ENCODE measurements at places on chromosomes 1 and 21.

DNA sequence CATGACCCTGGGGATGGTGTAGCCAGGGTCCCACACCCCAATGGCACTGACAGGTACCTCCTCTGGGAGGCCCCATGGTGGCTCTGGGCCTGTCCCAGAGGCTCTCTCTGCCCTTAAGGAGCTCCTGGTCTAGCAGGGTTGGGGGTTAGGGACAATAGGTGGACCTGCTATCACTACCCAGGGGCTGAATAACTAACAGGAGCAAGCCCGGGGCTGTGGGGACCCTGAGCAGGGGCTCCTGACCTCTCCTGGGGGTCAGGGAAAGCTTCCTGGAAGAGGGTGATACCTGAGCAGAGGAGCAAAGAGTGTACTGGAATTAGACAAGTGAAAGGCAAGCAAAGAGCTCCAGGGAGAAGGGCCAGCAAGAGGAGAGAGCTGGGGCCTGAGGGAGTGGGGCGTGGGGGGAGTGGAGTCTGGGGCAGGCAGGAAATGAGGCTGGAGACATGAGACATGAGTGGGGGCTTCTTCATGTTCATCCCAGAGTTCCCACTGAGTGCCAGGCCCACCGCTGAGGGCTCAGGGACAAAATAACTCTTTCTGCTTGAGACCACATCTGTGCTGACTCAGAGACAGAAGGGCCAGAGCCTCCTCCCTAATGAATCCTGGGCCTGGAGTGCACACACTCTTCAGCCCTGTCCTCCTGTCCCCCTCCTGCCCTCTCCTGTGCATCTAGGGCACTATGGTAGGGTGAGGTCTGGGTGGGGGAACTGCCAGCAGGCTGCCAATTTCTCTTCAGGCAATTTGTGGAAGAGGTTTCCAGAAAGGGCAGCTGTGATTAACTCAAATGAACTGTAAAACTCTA, 517.6 kb downstream of the PTPRU start:
- H3K4me1 ChIP-seq: no peaks in the 10 kb centered on the region
- DNase-seq: no peak
- no peaks in the 10 kb centered on the region for H3K27me3 ChIP-seq
- H3K4me3 ChIP-seq: no peak overlapping the region
- H3K27ac ChIP-seq: no peak overlapping the region

DNA sequence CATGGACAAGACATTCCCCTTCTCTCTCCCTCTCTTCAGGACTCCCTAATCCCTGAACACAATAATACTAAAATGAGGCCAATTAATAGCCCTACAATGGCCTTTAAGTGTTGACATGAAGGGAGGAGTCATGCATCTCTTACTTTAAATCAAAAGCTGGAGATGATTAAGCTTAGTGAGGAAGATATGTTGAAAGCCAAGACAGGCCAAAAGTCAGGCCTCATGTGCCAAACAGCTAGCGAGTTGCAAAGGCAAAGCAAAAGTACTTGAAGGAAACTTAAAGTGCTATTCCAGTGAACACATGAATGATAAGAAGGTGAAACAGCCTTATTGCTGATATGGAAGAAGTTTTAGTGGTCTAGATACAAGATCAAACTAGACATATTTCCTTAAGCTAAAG, 49.5 kb upstream of the CD46 start:
- H3K27ac ChIP-seq: no peak overlapping the region
- no peaks in the 10 kb centered on the region for H3K27me3 ChIP-seq
- no peaks in the 10 kb centered on the region for H3K36me3 ChIP-seq
- DNase-seq: no peak

DNA sequence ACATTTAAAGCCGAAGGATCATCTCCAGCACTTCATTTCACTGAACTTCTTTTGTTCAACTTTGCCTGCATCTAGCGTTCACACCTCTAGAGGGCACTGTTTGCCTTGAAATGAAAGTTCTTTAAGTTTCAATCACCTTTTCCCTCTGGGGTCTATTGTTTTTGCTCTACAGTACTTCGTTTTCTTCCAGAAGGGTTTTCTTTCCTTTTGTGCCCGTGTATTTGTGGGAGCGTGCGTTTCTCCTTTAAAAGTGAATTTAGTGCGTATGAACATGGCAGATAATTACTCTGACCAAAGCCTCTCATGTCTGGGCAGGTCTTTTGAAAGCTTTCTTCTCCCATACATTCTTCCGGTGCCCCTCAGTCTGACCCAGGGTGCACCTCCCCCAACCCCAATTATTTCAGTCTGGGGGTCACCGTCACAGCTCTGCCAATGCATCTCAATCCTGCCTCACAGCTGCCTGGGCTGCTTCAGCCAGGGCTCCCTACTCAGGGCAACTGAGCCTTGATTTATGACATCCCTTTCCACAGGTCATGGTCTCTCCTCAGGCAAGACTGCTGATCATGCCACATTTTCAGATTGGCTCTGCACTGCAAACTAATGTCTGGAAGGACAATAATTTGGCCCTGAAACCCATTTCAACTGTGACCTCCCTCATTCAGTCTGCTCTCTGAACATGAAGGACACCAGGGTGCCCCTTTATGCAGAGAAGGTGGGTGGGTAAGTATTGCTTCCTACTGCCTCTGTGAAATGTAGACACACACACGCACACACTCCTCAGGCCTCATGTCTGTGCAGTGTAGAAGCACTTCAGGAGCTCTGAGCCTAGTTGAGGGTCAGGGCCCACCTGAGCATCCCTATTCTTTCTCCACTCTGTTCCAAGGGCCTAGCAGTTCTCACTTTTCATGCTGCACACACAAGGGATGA, 88.6 kb downstream of the NUF2 start:
- H3K4me1 ChIP-seq: peaks cover 3% of the 10 kb centered on the region
- DNase-seq: peak; percentile 67
- H3K36me3 ChIP-seq: no peaks in the 10 kb centered on the region
- no peak overlapping the region for H3K4me3 ChIP-seq

DNA sequence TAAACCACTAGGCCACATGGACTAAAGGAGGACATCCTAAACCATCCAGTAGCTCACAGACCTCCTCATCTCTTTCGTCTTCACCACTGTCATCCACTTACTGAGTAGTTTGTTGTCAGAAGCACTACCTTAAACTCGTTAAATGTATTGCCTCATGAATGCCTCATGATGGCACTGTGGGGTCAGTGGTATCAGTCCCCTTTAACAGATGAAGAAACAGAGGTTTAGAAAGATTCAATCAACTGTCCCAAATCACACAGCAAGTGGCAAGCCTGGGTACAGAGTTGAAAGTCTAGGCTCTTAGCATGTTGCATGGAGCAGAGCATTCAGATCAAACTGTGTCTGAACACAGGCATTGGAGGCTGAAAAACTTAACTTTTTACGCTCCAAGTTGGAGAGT, 183.6 kb upstream of the KIAA0040 start:
- H3K27ac ChIP-seq: no peak overlapping the region
- no peaks in the 10 kb centered on the region for H3K36me3 ChIP-seq
- no peak overlapping the region for H3K4me3 ChIP-seq
- no peaks in the 10 kb centered on the region for H3K27me3 ChIP-seq
- DNase-seq: no peak

GRCh38 chr1:14039582-14040430, 339.8 kb downstream of the PRDM2 start:
- H3K27me3 ChIP-seq: peaks cover 10% of the 10 kb centered on the region
- no peaks in the 10 kb centered on the region for H3K4me1 ChIP-seq
- no peak overlapping the region for H3K27ac ChIP-seq
- no peak overlapping the region for H3K4me3 ChIP-seq
- no peaks in the 10 kb centered on the region for H3K36me3 ChIP-seq
- DNase-seq: no peak

- H3K27ac ChIP-seq: no peak overlapping the region
- no peak overlapping the region for H3K4me3 ChIP-seq
- H3K4me1 ChIP-seq: peaks cover 14% of the 10 kb centered on the region
- H3K27me3 ChIP-seq: no peaks in the 10 kb centered on the region
- no peaks in the 10 kb centered on the region for H3K36me3 ChIP-seq
Observed at GRCh38 chr1:209384710-209385550, 198.6 kb upstream of the CAMK1G start.

- peaks cover 21% of the 10 kb centered on the region for H3K4me1 ChIP-seq
- H3K36me3 ChIP-seq: no peaks in the 10 kb centered on the region
- H3K4me3 ChIP-seq: no peak overlapping the region
- H3K27me3 ChIP-seq: no peaks in the 10 kb centered on the region
Observed at GRCh38 chr21:35208104-35208503, 159.0 kb upstream of the RUNX1 start.

GRCh38 chr1:228695015-228695955, 40.0 kb upstream of the RHOU start:
- H3K4me1 ChIP-seq: peaks cover 9% of the 10 kb centered on the region
- no peak for DNase-seq

- no peak overlapping the region for H3K27ac ChIP-seq
- peak overlapping the region; percentile 73 for H3K4me3 ChIP-seq
- no peaks in the 10 kb centered on the region for H3K27me3 ChIP-seq
- DNase-seq: no peak
- no peaks in the 10 kb centered on the region for H3K36me3 ChIP-seq
Observed at GRCh38 chr1:145961109-145961424, 3.2 kb upstream of the LIX1L start.

DNA sequence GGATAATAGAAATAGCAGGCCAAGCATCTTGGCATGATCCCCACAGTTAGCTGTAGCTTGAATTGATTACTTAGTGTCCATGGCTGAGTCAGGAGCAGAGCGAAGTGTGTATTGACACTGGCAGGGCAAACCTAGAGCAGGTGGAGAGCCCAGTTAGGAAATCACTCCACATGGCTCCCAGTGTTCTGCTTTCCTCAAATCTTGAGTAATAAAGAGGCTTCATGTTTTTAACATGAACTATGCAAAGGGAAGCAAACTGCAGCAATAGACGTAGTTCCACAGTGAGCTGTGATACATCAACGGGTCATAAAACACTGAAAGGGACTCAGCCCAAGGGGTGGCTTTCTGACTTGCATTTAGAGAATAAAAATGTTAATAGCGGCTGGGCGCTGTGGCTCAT, 28.9 kb downstream of the RHEX start:
- no peak overlapping the region for H3K4me3 ChIP-seq
- peak; percentile 71 for DNase-seq
- H3K27me3 ChIP-seq: no peaks in the 10 kb centered on the region
- no peak overlapping the region for H3K27ac ChIP-seq

DNA sequence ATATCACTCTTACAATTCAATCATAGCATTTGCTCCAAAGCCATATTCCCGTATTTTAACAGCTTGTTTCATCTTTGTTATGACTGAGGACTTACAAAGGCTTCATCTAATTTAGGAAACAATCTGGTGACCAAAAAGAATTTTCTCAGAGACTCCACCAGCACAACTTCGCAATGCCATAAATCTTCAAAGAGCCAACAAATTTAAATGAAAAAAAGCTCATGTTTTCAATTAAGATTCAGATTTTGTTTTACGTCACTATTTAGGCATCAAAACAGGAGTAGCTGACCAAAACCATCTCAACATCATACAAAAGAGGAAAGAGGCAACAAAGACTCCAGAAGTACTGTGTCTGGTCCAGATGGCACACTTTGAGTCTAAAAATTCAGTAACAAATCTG, 373.3 kb downstream of the TTLL7 start:
- no peaks in the 10 kb centered on the region for H3K27me3 ChIP-seq
- no peak for DNase-seq

DNA sequence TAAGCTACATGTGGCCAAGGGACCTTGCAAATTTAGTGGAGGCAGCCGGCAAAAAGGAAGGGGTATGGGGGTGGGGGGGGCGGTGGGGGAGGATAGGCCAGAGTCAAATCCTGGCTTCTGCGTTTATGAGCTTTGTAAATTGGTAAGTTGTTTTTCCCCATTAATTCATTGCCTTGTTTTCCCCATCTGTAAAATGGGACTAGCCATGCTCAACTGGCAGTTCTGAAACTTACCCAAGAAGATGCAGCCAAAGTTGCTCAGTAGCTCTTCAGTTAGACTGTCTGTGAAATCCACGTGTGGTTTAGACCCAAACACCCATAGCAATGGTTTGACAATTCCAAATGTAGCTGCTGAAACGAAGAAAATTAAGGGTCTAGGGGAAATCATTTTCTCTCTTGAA, 52.3 kb upstream of the FAM89A start:
- no peaks in the 10 kb centered on the region for H3K27me3 ChIP-seq
- H3K36me3 ChIP-seq: no peaks in the 10 kb centered on the region
- H3K4me3 ChIP-seq: no peak overlapping the region
- no peak overlapping the region for H3K27ac ChIP-seq
- no peaks in the 10 kb centered on the region for H3K4me1 ChIP-seq

DNA sequence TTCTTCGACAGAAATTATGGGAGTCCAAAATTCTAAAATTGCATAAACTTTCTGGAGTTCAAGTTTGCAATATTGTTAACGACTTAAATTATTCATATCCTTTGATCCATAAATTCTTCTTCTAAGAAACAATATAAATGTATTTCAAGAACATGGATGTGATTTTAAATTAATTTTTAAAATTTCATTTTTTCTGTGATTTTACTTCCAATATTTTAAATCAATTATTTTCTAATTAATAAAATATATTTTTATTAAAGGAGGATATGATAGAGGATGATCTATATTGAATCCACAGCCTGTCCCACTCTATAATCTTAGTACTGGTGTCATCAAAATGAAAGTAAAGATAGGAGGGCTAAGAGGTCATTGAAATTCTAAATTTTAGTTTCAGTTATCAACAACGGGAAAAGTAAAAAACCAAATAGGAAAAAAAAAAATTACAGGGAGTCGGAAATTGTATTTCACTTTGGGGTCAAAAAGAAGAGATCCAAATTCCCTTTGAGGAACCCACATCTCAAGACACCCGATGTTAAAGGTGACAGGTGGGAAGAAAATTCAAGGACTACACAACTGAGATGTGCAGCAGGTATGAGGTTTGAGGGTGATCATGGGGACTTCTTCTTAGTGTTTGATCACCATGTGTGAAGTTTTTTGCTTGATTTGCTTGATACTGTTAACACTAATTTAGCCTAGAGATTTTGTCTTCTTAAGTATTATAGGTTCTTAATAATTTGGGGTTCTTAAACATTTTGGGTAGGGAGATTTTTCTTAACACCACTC, 154.8 kb upstream of the RGS18 start:
- no peaks in the 10 kb centered on the region for H3K4me1 ChIP-seq
- H3K4me3 ChIP-seq: no peak overlapping the region
- H3K27me3 ChIP-seq: no peaks in the 10 kb centered on the region
- peak; percentile 27 for DNase-seq

DNA sequence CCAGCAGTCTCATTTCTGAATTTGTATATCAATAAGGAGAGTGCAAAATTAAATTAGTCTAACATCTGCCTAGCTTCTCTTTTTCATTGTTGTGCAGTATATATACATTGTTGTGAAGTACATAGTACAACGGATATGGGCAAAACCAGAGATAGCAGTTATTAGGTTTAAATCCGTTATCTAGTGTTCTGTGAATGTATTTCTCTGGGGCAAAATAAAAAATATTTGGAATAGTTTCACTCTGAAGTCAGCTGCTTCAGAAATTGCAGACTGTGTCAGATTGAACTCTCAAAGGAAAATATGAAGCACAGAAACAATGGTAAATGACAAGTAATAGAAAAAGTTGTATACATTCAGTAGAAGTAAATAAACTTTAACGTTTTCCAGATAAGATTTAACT, 836.5 kb upstream of the CXADR start:
- no peak overlapping the region for H3K27ac ChIP-seq
- DNase-seq: no peak
- H3K36me3 ChIP-seq: no peaks in the 10 kb centered on the region
- H3K4me1 ChIP-seq: no peaks in the 10 kb centered on the region
